ENCODE measurements at places on chromosomes 11 and 22.

- DNase-seq, result no peak
Observed at GRCh38 chr11:17699147-17700114, 19.9 kb upstream of the MYOD1 start.

- no peak for DNase-seq
Observed at GRCh38 chr11:66974724-66975404, at the start of gene C11orf86. C11orf86 (plus strand) TSS chr11:66975304; CDS start chr11:66975363, 59 bp downstream.

DNA sequence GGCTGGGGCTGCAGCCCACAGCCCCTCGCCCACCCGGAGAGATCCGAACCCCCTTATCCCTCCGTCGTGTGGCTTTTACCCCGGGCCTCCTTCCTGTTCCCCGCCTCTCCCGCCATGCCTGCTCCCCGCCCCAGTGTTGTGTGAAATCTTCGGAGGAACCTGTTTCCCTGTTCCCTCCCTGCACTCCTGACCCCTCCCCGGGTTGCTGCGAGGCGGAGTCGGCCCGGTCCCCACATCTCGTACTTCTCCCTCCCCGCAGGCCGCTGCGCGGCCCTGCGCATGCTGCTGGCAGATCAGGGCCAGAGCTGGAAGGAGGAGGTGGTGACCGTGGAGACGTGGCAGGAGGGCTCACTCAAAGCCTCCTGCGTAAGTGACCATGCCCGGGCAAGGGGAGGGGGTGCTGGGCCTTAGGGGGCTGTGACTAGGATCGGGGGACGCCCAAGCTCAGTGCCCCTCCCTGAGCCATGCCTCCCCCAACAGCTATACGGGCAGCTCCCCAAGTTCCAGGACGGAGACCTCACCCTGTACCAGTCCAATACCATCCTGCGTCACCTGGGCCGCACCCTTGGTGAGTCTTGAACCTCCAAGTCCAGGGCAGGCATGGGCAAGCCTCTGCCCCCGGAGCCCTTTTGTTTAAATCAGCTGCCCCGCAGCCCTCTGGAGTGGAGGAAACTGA, 731 bp downstream of the GSTP1 start:
- peak; percentile 48 for DNase-seq

- no peak for DNase-seq
Observed at GRCh38 chr22:46360891-46361290, 25.4 kb downstream of the TRMU start.

GRCh38 chr22:23233752-23234408, 53.6 kb downstream of the BCR start:
- DNase-seq, result peak; percentile 64

GRCh38 chr11:107040433-107041087, 22.3 kb upstream of the GUCY1A2 start:
- no peak for DNase-seq

DNA sequence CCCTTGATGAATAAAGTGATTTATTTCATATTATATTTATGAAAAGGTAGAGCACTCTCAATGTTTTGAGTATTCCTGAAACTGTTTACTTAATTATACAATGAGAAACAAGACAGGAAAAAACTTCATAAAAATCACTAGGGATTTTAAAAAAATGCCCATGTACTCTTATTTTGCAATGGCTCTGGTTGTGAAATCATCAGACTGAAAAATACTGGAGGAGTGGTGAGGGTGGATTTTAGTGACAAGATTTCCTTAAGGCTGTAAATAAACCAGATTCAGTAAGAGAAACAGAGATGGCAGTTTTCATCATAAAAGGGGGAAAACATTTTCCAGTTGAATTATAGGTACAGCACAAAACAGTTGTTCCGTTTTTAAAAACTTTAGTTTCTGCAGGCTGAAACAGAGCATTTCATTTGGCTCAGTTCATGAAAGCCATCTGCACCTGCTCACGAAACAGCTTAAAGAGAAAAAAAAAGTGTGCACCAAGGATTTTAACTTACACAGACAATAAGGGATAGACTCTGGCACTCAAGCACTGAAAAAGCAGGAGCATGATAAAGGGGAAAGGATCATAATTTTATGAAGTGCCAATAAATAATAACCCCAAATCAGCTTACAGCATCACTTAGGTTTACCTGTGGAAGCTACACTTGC, 100.7 kb downstream of the MAML2 start:
- no peak for DNase-seq

DNA sequence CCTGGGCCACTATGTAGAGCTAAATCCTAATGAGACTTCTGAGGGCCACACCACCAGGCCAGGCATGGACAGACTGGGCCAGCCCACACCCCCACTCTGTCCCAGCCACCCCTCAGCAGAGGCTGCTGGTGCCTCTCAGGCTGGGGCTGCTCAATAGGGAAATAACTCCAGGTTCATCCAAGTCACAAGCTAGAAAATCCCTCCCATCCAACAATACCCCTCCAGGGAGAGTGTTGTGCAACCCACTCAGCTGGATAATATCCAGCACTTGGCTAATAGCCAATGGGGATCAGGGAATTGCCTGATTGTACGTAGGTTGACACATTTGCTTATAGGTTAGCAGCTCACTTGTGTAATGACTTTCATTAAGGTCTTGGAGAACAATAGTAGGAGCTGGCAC, 64.1 kb upstream of the WNT11 start:
- DNase-seq, result no peak

DNA sequence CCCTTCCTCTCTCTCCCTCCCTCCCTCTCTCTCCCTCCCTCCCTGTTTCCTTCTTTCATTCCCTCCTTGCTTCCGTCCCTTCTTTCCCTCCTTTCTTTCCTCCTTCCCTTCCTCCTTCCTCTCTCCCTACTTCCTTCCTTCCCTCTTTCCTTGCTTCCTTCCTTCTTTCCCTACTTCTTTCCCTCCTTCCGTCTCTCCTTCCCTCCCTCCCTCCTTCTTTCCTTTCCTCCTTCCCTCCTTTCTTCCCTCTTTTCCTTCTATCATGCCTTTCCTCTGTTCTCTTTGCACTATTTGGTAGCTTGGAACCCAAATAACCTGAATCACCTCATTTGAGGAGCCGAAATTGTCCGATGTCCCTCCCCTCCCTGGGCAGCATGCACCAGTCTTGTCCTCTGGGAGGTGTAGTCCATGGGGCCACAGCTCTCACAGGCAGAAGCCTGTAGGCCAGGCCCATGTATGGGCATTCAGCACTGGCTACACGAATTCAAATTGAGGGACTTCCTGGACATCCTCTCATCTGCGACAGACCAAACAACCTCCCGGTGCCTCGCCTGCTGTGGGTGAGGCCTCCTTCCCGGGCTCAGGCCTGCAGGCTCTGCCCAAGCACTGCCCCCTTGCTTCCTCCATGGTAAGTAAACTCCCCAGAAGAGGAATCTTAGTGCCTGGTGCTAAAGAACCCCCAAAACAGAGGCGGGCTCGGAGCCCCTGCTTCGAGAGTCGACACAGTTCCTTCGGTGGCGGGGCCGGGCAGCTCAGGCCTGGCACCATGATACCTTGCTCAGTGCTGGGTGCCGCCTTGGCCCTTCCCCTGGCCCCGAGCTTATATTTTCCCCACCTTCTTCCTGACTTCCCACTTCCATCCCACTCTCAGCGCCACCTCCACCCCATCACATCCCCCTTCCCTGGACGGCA, 454.1 kb upstream of the CADM1 start:
- no peak for DNase-seq

GRCh38 chr11:29159552-29160465, 857.0 kb downstream of the KCNA4 start:
- DNase-seq, result no peak

GRCh38 chr11:114082415-114082748, 22.9 kb downstream of the ZBTB16 start:
- no peak for DNase-seq

DNA sequence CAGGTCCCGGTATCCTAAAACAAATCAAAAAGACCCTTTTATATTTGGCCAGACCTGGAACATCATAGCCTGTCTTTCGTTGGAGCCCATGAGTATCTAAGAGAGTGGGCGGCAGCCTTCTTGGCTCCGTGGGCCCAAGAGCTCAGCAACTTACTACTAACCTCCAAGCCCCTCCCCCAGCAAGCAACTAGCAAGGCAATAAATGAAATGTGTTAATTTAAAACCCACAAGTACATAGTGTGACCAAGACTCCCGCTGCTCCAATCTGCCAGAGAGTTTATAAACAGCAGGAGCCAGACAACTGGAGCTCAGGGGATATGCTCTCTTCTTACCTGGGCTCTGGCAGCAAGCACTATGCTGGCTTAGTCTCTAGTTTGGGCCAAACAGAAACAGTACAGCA, 40.8 kb upstream of the CYP2D6 start:
- no peak for DNase-seq

DNA sequence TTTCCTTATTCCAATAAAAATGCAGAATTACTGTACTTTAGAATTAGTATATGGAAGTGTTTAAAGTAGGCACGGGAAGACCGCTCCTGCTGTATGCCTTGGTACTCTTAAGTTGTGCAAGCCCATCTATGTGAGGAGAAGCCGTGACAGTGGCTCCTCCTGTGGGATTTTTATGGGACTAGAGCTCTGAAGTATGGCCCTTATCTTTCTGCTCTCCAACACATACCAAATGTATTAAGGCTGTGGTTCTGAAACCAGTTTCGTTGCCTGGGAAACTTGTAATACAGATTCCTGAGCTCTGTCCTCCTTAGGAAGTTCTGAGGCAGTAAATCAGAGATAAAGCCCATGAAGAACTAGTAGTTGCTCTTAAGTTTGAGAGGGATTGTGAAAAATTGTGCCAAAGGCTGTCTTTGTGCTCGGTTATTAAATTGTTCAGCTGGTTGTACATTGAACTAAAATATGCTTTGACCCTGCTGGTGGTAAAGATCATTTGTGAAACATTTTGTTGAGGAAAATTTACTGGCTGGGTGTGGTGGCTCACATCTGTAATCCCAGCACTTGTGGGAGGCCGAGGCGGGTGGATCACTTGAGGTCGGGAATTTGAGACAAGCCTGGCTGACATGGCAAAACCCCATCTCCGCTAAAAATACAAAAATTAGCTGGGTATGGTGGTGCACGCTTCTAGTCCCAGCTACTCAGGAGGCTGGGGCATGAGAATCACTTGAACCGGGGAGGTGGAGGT, 29.3 kb downstream of the RTN3 start:
- no peak for DNase-seq

DNA sequence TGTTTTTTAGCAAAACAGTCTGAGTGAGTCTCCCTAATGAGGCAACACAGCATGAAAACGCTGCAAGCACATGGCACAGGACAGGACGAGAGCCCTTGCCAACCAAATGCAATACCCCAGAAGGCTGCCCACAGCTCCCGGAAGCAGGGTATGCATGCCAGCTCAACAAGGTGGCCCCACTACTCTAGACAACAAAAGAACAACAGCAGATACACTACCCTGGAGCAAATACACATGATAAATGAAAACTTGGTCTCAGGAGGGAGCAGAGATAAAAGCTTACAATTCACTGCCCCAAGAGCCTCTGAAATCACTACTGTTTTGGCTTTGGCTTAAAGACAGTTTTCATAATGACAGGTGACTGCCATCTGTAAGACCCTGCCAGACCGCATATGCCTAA, 785.4 kb upstream of the API5 start:
- DNase-seq, result no peak
